ENCODE measurements at places on chromosomes 2 and 18.

GRCh38 chr2:126936219-126936723, 37.6 kb downstream of the TEX51 start:
- no peak for DNase-seq

DNA sequence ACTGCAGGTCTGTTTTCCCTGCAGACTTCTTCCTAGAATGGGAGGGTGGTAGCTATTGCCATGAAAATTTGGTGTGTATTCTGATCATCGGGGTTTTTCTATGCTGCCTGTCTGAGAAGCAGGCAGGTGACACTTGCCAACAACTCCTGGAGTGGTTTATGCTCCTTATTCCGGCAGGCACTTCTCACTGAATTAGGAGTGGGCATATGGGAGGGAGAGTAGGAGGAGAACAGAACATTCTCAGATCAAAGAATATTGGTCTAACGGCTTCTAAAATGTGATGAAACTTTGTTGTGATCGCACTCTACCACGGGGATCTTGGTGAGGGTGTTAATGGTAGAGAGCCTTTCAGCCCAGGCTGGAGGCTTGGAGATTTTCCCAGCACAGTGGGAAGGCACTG, 480.8 kb downstream of the PLCL1 start:
- no peak for DNase-seq

GRCh38 chr2:36427790-36428243, 72.2 kb downstream of the CRIM1 start:
- DNase-seq: no peak

- peak; percentile 85 for DNase-seq
Measured at GRCh38 chr2:6186332-6187151, 494.4 kb downstream of the SOX11 start.

DNA sequence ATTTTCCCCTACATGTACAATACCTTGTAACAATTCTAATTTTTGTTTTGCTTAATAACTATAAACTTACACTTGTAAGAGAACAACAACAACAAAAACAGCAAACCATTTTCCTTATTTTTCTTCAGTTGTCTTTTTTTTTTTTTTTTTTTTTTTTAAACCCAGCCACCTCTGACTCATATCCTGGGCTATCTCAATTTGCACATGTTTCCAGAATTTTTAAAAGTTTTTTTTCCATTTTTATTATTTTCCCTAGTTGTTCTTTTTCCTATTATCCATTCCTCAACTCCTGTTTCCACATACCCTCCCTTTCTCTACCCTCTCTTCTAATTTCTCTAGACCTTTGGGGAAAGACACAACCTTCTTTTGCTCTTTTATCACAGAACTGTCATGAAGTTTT, 112.5 kb downstream of the EFEMP1 start:
- no peak for DNase-seq

Measured in astrocyte of the spinal cord (primary cell).